ENCODE measurements at places on chromosomes 4 and X.

DNA sequence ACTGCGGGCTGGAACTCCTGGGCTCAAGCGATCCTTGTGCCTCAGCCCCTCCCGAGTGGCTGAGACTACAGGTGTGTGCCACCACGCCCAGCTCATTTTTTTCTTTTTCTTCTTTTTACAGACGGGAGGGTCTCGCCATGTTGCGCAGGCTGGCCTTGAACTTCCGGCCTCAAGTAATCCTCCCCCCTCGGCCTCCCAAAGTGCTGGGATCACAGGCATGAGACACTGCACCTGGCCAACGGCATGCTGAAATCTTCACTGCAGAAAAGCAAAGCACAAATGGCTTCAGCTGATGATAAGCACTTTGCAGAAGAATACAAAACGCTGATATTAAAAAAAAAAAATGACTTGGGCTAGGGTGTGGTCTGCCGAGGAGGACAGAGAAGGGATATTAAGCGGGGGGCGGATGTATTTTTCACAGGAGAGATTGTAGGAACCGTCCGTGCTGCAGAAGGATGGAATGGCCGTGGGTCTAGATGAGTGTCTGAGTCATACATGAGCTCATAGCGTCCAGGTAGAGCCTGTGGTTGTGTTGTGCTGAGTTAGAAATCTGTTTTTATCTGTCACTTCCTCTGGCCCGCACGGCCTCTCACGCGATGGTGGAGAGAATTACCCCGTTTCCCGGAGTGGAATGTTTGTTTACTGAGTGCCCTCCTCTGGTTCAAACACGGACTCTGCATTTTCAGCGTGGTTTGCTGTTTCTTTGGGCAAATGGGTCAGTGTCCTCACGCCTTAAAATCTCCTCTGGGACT is 8.5 kb upstream of the AKAP17A start:
- peak; percentile 68 for DNase-seq

DNA sequence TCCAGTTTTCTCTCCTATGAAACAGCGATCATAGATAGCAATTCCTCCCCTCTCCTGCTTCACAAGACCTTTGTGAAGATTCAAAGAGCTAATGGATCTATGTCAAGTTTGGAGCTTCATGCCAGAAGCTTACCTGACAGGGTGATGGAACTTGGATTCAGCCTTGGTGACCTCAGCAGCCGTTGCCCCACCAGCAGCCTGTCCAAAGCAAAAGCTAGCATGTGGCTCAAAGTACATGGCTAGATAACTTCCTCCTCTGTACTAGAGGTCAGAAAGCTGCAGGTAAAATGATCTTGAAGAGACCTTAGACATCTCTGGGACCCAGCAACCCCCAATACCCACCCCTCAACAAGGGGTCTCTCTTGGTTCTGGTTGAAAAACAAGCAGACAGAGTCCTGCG is 1.8 kb downstream of the RIPPLY1 start:
- DNase-seq: no peak

DNA sequence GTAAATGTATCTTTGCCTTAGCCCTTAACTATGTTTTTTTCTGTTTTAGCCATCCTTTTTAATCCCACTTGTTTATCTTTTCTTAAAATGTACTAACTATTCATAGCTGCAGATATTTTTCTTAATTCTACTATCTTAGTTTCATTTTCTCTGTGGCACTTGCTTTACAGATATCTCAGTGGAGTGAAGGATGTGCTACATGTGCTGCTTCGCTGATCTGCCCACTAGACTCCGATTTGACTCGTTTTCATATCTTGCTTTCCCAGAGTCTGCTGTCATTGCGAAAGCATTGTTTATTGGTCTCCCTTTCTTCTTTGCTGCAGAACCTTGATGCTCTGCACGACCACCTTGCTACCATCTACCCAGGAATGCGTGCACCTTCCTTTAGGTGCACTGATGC is 30.6 kb downstream of the GUCY1B1 start:
- DNase-seq: no peak

DNA sequence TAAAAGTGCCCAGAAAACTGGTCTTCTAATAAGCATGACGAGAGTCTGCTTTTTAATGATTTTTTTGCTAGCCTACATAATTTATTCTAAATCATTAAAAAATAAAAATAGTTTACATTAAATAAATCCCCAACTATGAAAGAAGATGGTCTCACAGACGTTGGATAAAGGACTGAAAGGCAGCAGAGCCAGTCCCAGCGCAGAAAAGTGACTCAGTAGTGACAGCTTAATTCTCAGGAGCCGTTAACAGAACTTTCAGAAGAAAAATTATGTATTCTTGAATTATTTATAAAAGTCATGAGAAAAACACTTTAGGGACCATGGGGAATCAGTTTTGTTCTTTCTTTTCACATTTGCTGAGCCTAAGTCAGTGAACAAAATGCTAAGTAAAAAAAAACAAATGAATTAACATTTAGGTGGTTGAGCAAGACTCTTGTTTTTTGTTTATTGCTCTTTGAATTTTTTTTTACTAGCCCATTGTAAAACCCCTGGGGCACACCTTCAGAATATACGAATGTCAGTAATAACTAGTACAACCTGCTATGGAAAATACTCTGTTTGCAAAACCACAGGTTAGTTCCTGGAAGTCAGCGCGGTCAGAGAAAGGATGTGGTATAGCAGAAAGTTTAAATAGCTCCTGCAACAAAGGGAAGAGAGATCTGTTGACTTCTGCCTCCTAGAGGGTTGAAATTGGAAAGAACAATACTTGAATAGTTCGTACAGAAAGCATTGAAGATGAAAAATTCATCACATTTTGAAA is 50.4 kb upstream of the CCDC160 start:
- DNase-seq: peak; percentile 43

DNA sequence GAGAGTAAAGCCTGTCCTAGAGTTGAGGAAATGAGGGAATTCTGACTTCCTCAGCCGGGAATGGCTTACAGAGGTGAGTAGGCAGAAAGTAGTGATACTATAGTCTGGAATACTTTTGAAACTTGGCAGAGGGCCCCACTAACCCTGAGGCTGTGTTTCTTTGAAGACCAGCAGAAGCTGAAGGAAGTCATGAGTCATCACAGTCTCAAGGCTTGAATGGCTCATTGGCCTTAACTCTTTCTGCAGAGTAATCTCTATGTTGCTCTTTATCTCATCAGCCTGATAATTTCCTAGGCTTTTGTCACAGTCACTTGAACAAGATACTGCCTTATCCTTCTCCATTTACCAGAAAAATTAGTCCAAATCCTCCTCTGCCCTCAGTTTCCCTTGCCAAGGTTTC is 80.8 kb downstream of the ANKRD50 start:
- no peak for DNase-seq

GRCh38 chr4:11931266-11931820 is 502.6 kb upstream of the HS3ST1 start:
- no peak for DNase-seq

- DNase-seq: peak; percentile 34
Measured at GRCh38 chr4:16082426-16083240, 1.2 kb downstream of the PROM1 start.

GRCh38 chrX:29666366-29666765 is 549.0 kb upstream of the MAGEB2 start:
- DNase-seq: no peak

GRCh38 chr4:71081192-71081591 is 87.7 kb downstream of the DCK start:
- DNase-seq: no peak

GRCh38 chr4:137283737-137284136 is 248.6 kb downstream of the PCDH18 start:
- no peak for DNase-seq

- no peak for DNase-seq
Measured at GRCh38 chr4:108742451-108743420, 20.1 kb downstream of the ETNPPL start.

GRCh38 chr4:151325111-151325948 is at the start of gene SH3D19:
SH3D19 (minus strand) TSS chr4:151325605; CDS start chr4:151325352, 253 bp downstream.
- no peak for DNase-seq

- no peak for DNase-seq
Measured at GRCh38 chrX:49993661-49994060, 71.3 kb downstream of the CLCN5 start.

Measured in stimulated activated CD4-positive, alpha-beta T cell treated with anti-CD3 and anti-CD28 coated beads, Interleukin-2, amount 100 ng/mL, for 24 hours (primary cell).